ENCODE measurements at places on chromosomes 2 and 18.

GRCh38 chr2:217970206-217970605 is 32.6 kb downstream of the TNS1 start:
- DNase-seq: no peak

GRCh38 chr2:128468186-128468920 is 149.7 kb upstream of the HS6ST1 start:
- no peak for DNase-seq

DNA sequence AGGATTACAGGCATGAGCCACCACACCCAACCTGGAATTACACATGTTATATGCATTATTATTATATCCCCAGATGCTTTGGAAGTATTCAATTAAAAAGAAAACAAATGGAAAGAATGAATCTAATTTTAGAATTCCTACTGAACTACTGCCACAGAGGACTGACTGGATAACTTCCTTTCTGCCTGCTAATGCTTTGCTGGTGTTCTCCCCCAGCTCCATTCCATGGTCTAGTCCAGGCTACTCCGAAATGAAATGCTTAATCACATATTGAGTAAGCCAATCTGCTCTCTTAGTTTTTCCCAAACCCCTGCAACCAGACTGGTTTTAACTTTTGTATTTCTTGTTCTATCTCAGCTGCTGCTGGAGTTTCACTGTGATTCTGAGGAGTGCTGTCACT is 519.1 kb downstream of the SOX11 start:
- no peak for DNase-seq

- DNase-seq: no peak
These were observed 84.7 kb downstream of the LYPD6 start for GRCh38 chr2:149415086-149415485.

DNA sequence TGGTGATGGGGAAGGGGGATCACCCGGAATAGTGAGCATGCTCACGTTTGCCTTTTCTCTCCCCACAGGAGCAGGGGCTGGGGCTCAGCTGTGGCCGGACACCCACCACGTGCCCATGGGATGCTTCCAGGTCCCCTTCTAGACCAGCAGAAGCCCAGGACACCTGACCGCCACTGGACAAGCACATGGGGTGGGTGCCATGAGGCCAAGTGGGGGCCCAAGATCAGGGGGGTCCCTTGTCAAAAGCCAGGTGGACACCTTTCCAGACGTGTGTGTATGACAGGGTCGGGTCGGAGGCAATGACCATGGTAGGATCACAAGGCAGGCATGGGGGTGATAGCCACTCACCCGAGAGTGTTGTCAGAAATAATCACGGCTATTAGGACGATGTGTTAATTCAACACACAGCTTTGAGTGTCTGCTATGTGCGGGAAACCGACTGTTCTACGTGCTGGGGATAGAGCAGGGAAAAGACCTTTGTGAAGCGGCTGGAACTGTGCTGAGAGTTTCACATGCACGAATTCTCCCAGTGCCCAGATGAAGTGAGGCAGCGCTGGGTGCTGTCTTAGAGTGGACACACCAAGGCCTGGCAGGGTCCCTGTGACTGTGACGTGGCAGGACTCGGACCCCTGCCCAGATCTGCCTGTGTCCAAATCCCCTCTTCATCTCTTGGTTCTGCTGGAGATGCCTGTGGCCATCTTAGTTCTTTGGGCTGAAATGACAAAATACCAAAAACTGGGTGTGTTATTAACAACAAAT is 244.7 kb downstream of the NDUFA10 start:
- no peak for DNase-seq

GRCh38 chr2:64392529-64392928 is 61.4 kb upstream of the LGALSL start:
- DNase-seq: no peak
